ENCODE measurements at places on chromosomes 13 and 19. TPM values are rescaled to one million over a fixed set of nuclear protein-coding genes. Genes with fewer than 3 reads are reported as not detected.
A peak's percentile ranks its signal among the peaks of the same experiment; 100 is the strongest.

- DNase-seq, result no peak
Measured at GRCh38 chr13:45102136-45102507, 18.2 kb upstream of the GTF2F2 start.

DNA sequence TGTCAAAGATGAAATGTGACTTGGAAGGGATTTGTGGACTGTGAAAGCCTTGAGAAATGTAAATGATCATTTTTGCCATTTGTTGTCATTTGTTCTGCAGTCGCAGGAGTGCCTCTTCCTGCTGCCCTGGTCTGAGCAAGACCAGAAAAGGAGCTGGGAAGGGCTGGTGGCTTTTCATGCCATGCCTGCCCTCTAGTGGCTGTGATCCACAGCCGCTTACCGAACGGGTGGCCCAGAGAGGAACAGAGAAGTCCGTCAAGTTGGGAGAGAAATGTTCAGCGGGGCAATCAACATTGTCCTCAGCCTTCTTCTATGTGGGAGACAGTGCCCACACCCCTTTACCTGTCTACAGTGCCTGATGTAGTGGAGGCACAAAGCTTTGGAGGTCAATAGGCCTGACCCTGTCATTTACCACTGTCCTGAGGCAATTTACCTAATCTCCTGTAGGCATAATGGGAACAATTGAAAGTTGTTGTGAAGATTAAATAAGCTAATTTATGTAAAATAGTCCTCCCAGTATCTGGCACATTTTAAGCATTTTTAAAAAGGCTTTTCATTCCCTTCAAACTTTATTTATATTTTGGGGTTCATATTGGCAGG, 224.5 kb downstream of the B3GLCT start:
- peak; percentile 68 for DNase-seq

DNA sequence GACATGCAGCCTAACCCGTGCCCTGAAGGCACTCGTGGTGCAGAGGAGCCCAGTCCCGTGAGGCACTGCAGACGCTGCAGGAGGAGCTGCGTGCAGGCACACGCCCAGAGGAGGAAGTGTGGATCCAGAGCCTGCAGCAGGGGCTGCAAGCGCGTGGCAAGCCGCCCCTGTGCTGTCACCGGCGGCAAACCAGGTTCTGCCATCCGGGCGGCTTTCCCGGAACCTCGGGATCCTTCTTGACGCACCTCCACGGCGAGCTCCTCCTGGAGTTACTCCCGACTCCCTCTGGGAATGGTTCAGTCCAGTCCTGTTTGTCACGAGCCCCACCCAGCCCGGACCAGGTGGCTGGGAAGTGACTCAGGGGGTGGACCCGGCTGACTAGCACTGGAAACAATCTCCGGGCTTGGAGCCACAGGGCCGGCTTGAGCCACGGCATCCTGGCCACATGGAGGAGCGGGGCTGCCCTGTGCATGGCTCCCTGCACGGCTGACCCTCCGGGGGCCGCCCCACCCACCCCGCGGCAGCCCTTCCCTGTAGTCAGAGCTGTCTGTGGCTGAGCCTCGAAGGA, 10.2 kb downstream of the DPP9 start:
- DNase-seq, result peak; percentile 98

GRCh38 chr13:50711131-50711815, 132.2 kb downstream of the DLEU7 start:
- DNase-seq, result no peak

DNA sequence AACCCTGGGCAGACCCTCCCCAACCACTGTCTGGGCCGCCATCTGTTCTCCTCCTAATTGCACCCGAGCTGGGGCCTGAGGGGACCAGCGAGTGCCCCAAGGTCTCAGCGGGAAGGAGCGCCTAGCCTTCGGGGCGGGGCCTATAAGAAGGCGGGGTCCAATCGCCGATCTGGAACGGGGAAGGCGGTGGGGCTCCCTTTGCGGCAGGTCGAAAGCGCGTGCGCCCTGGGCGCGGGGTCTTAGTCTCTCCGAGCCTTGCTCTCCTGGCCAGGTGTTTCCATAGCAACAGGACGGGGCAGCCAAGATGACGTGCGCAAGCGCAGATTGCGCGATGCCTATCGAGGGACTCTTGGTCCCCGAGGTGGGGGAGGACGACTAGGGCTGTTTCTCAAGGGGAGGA, 2.8 kb downstream of the MAST1 start:
- no peak for DNase-seq

GRCh38 chr13:28318496-28318895, 176.4 kb downstream of the FLT1 start:
- DNase-seq, result no peak

DNA sequence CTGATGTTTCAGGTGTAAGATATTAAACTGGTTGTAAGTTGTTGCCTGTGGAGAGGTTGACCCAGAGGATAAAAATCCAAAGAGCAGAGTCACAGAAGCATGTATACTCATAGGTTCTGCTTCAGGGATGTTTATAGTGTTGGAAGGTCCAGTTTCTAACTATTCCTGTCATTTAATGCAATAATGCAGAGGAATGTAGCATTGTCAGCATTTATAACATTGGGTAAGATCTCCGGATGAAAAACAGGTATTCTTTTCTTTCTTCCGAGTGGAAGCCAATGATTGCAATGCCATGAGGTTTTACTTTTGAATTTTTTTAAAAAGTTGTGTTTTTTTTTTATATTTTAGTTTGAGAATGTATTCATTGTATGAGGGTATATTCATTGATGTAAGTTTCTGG, 771.0 kb downstream of the PCDH9 start:
- DNase-seq, result no peak

DNA sequence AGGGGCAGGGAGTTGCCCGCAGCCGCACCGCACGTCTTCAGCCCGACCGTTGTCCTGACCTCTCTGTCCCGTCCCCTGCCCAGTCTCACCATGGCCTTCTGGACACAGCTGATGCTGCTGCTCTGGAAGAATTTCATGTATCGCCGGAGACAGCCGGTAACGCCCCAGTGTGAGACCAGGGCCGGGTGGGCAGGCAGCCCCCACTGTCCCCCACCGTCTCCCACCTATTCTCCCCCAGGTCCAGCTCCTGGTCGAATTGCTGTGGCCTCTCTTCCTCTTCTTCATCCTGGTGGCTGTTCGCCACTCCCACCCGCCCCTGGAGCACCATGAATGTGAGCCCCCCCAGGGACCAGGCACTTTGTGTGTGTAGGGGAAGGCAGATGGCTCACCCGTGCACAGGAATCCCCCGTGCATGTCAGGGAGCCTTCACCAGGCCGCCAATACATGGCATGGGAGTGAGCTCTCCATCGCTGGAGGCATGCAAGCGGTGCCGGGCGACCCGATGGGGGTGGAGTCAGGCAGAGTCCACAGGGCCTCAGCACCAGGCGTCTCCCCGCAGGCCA, 1.4 kb downstream of the ABCA7 start:
- no peak for DNase-seq

DNA sequence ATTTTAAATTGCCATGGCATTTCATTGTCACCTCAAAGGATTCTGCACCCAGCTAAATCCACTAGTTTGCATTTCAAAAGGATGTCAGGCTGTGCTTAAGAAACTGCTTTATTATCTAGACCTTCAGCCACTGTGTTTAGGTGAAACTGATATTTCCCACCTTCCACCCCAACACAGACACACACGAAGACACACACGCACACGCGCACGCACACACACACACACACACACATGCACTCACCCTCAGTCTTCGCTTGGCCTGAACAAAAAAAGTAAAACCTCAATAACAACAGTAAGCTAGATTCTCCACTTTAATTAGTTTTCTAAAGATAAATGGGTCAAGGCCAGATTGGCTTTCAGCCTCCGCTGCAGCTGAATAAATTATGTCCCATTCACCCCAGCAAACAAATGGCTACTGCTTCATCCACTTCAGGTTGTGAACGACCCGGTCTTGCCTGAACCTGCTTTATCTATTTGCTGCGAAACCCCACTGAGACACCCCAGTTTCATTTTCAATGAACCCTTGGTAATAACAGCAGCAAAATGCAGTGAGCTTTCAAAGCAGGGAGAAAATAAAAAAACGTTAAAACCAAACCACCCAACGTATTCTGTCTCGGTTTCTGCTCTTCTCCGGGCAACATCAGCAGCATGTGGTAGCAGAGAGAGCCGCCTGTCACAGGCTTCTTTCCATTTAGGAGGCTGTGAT, 166.8 kb downstream of the DCT start:
- no peak for DNase-seq

DNA sequence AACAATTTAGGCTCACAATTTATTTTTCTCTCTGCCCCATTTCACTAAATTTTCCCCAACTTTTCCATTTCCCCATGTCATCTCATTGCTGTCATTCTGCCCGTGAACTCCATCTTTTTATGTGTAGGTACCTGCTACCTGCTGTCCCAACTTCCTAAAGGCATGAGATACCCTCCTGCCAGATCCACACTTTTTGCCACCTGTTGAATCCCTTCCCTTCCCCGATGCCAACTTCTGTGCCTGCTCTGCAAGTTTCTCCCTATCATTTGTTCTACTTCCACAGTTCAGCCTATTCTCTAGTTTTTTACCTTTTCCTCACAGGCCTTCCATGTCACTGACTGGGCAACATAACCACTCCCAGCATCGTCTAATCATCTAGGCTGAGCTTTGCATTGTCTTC, 607.5 kb upstream of the KLF12 start:
- DNase-seq, result no peak

DNA sequence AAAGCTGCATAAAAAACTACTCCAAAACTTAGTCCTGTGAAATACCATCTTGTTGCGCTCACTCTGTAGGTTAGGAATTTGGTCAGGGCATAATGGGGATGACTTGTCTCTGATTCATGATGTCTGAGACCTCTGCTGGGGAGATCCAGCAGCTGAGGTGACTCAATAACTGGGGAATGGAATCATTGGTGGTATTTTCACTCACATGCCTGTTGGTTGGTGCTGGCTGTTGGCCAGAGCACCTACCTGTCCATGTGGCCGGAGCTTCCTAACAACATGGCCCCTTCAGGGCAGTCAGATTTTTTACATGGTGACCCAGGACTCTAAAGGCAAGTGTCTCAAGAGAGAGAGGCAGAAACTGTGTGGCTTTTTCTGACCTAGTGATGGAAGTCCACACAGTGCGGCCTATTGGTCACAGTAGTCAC, 7.4 kb upstream of the ESD start:
- peak; percentile 95 for DNase-seq

- DNase-seq, result no peak
Measured at GRCh38 chr19:19487950-19488874, 27.1 kb downstream of the TSSK6 start.

GRCh38 chr13:102620516-102620915, 23.7 kb downstream of the TPP2 start:
- DNase-seq, result no peak

DNA sequence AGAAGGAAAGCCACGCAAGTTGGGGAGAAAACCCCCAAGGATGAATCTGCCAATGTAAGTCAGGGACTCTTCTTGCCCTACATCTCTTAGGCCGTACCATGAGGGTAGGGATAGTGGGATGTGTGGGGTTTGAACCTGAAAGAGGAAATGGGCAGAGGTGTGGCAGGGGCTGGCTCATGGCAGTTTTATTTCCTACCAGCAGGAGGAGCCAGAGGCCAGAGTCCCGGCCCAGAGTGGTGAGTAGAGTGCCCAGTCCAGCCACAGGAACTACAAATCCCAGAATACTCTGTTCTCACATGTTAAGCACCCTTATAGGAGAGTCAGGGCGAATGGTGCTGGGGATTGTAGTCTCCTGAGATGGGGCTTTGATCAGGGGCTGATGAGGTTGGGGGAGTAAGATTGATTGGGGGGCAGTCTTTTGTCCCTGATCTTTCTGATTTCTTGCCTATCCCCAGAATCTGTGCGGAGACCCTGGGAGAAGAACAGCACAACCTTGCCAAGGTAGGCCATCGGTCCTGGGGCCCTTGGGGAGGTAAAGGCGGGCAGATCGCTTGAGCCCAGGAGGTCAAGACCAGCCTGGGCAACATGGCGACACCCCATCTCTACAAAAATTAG, 16.5 kb downstream of the VASP start:
- peak; percentile 74 for DNase-seq

GRCh38 chr19:10228920-10229319, 2.2 kb downstream of the S1PR2 start:
- DNase-seq, result no peak

- DNase-seq, result no peak
Measured at GRCh38 chr19:19259741-19260140, 13.4 kb downstream of the TM6SF2 start.

DNA sequence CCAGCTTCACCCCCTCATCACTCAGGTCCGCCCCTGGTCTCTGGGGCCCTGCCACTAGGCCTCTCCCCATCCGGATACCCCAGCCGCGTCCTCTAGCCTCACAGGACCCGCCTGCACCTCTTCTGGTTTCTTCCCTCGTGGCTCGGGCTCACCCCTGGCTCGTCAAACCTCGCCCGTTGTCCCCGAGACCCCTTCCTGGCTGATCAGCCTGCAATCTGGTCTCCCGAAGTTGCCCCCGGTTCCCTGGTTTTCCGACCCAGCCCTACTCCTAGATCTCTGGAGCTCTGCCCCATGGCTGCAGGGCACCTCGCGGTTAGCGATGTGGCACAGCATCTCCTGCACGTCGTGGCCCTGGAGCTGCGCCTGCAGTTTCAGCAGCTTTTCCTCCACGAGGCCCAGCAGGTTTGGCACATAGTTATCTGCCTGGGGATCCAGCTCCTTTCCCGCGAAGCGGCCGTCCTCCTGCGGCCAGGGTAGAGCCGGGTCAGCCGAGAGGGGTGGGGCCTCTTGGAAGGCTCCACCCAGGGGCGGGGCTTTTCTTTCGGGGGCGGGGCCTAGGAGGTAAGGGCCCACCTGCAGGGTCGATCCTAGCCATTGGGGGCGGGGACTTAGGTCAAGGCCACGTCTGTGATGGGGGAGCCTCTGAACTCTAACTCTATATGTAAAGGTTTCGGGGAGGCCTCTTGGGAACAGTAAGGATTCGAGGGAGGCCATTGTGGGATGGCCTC, 2.4 kb upstream of the RGL3 start:
- DNase-seq, result no peak

GRCh38 chr13:24274452-24275021, 34.8 kb upstream of the C1QTNF9 start:
- no peak for DNase-seq

Gene ZNF549
- 3.9 TPM for total RNA-seq

Gene RAB11B
- total RNA-seq, result 97.2 TPM

Gene NTN5
- not detected for total RNA-seq
